GM12892 (cell line): ENCODE measurements at places on chromosomes 7 and 10.

DNA sequence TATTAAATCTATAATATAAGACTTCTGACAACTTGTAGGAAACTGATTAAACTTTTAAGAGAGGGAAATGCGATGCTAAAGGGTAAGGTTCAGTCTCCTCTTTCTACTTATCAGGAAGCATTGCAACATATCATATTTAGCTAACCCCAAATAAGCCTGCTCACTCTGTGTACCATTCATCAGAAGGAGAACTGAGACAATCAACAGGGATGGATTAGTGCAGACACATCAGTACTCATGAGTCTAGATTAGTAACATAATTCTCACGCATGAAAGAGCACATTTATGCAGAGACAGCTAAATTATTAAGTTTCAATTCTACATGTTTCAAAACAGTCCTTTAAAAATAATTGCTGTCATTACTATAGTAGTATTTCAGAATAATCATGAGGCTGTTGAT is 354.2 kb upstream of the ZWINT start:
- no peak for DNase-seq

GRCh38 chr10:43842072-43842471 is 193.4 kb upstream of the ZNF32 start:
- DNase-seq: no peak

DNA sequence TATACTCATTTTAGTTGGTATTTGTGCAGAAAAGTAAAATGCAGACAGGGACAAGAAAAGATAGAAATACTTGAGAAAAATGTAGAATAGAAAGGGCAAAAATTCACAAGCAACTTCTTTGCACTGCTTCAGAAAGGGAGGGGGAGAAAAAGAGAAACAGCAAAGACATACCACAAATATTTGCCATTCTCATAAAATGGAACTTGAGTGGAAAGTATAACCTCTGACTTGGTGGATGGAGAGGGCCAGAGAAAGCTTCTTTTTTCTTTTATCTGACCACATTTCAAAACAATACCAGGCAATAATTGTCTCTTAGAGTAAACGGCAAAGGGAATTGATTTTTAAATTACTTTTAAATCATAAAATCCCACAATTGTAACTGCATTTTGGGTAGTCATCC is 35.8 kb upstream of the TRUB1 start:
- DNase-seq: no peak

DNA sequence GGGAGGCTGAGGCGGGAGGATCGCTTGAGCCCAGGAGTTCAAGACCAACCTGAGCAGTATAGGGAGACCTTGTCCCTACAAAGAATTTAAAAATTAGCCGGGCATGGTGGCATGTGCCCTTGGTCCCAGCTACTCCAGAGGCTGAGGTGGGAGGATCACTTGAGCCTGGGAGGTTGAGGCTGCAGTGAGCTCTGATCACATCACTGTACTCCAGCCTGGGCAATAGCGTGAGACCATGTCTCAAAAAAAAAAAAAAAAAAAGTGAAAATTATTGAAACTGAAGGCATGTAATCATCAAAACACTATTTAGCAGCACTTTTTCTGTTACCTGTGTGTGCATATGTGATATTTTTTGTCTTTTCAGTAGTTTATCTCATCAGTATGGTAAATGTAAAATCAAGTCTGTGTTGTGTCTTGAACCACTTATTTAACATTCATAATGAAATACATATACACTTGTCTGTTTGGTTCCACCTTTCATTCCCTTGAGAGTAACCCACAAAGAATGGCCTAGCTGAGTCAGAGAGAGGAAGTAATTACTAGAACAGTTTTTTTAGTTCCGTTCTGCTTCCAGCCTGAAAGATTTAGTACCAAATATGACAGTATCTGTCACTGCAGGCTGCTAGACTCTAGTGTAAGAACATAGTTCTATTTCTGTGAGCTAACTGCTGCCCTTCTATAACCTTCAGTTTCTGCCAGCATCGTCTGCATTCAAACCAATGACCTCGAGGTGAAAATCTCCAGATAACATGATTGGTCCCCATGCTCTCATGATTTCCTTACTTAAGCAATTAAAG is 68.6 kb downstream of the MMRN2 start:
- peak; percentile 38 for DNase-seq

DNA sequence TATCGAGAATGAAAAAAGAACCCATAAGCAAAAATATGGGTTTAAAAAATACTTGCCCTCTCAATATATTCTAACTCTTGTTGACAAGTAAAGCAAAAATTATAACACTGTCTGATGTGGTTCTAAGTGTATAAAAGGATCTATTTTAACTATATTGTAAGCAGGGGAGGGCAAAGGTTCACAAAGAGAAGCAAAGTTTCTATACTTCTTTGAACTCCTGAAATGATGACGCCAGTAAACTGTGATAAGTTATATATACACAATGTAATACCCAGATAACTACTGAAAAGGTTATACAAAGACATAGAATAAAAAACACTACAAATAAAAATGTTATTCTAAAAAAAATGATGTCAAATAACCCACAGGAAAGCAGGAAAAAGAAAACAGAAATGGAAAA is 37.1 kb downstream of the PDLIM1 start:
- DNase-seq: no peak

- DNase-seq: peak; percentile 34
These were observed 660 bp downstream of the SUV39H2 start for GRCh38 chr10:14879124-14879927.

DNA sequence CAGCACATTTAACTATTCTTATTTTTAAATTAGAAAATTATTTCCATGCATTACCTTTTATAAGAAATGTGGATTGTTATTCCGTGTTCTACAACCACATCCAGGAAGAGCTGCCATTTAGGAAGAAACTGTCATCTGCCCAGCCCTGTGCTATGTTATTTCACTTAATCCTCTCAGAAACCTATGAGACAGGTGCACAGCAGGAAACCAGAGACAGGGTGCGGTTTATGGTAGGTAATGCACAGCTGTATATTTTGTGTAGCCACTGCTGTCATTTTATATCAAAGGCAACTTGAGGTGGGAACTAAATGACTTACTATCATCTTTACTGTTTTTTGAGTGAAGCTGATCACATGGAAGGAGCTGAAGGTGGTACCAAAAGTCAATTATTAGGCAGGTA is 232.3 kb downstream of the MAGI2 start:
- DNase-seq: no peak
